Activated CD4-positive, CD25-positive, alpha-beta regulatory T cell (primary cell): ENCODE measurements at places on chromosomes 1 and 21.

DNA sequence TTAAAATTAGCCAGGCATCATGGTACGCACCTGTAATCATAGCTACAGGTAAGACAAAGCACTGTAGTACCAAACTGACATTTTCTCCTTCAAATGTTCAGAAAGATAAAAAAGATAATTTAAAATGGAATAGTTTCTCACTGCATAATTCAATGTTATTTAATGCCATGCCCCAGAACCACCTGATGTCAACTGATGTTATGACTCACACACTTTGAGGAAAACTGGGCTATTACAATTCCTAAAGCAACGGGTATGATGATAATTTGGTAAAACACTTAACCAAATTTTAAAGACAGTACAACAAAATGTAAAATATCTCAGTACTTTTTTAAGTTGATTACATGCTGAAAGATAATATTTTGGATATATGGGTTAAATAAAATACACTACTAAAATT, 22.9 kb upstream of the PLEKHO1 start:
- no peak for DNase-seq

DNA sequence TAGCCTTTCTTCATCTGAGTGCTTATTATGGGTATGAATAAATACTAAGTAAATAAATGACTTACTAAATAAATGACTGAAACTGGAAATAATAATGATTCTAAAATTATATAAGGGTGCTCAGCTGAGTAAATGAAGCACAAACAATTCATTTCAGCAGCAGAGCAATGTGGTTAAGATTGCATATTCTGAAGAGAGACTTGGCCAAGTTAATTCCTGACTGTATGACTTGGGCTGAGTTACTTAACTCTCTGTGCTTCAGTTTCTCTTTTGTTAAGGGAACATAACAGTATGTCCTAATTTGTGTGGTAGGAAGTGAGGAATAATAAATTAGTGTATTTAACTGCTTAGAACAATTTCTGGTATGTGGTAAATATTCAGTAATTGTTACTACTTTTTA, 19.1 kb downstream of the AGL start:
- DNase-seq = no peak

- no peak for DNase-seq
These were observed 240.7 kb downstream of the NRIP1 start for GRCh38 chr21:14824126-14824525.

- DNase-seq = no peak
These were observed 121.4 kb downstream of the PRDM16 start for GRCh38 chr1:3190256-3191041.

- DNase-seq = no peak
These were observed 58.2 kb upstream of the DMRTB1 start for GRCh38 chr1:53400761-53401674.

GRCh38 chr1:58907398-58907797, 123.6 kb upstream of the JUN start:
- DNase-seq = no peak

DNA sequence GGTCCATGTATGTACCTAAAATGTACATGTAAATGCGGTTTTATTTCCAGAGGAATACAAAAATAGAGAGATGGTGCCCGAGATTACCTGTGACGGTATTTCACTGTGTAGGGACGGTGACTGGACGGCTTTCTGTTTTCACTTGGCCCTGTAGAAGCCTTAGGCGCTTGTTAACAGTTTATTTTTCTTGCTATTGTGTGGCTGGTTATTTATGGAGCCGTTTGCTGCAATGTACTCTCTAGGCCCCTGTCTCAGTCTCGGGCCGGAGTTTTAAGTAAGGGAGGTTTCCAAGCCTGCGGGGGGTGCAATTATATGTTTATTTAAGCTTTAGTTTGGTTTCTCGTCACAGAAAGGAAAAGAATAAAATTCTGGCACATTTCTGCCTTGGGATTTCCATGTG, 413 bp downstream of the EFCAB7 start:
- DNase-seq = no peak

DNA sequence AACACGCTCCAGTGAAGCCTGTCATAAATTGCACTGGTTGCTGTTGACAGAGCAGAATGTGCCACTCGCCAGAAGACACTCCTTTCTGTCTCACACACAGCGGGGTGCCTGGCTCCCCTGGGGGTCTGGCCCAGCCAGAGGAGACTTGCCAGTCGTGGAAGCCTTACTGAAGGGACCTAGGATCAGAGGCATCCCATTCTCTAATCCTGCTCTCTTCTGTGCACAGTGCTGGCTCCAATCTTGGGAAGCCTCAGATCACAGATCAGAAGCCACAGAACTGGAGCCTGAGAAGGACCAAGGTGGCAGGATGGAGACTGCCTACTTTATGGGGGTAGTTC, 1.4 kb downstream of the SLC9A1 start:
- DNase-seq = no peak

GRCh38 chr21:36798491-36798890, 99.6 kb downstream of the SIM2 start:
- DNase-seq = no peak

DNA sequence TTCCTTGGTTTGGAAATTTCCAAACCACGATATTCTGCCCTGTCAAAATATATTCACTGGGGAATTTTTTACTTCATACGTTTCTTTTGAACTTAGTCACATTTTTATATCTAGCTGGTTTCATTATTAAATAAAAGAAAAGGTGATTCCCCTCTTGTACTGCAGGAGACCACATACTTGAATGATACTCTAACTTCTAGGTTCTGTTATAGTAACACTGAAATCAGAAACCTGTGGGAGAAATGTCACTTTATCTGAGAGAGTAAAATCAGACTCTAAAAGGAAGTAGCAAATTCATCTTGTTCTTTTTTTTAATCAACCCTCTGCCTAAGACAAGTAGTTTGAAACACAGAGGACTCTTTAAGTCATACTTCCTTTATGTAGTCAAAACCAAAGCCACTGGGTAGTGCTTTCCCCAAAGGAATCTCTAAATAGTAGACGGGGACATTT, 34.4 kb downstream of the MRPL39 start:
- no peak for DNase-seq

- DNase-seq = no peak
These were observed 17.1 kb upstream of the FUCA1 start for GRCh38 chr1:23885222-23885621.

DNA sequence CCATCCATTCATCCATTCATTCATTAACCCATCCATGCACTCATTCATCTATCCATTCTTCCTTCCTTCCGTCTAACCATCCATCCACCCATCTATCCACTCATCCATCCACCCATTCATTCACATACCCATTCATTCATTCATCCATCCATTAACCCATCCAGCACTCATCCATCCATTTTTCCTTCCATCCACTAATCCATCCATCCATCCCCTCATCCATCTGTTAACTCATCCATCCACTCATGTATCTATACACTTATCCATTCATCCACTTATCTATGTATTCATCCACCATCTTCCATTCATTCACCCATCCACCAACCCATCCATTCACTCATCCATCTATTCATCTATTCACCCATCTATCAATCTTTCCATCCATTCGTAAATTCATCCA, 107.8 kb downstream of the PRDM16 start:
- DNase-seq = no peak

DNA sequence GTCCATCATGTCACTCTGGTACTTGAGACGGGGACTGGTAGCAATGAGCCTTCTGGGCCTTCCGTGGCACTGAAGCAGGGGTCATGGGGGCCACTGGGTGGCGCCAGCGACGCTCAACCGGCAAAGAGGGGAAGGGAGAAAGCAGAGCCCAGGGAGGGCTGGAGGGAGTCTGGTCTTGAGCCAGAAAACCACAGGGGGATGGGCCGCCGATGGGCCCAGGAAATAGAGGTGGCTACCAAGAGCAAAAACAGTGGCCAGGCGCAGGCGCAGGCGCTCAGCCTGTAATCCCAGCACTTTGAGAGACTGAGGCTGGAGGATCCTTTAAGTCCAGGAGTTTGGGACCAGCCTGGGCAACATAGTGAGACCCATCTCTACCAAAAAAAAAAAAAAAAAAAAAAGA, 21.8 kb downstream of the EXOC8 start:
- DNase-seq = peak; percentile 3

GRCh38 chr1:86445919-86446318, 21.9 kb downstream of the CLCA2 start:
- no peak for DNase-seq

DNA sequence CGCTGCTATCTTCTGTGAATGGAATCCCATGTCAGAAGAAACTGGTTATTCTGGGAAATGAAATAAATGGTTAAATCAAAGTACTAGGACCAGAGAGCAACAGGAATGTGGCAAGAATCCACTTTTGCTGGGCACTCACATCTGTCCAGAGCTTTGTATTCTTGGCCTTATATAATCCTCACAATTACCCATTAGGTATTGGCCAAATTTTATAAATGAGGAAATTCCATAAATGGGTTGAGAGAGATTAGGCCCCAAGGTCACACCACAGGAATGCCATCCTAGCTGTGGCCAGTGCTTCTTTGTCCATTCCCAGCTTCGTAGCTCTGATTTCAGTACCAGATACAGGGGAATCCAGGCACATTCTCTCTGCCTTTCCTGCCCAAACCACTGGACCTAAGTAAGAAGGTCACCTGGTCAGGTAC, 76.1 kb upstream of the HOOK1 start:
- DNase-seq = no peak

- no peak for DNase-seq
These were observed 37.9 kb upstream of the RHOU start for GRCh38 chr1:228697207-228698016.

GRCh38 chr1:198849093-198849492, 210.3 kb downstream of the PTPRC start:
- DNase-seq = no peak

GRCh38 chr1:84919461-84919970, 26.5 kb upstream of the LPAR3 start:
- DNase-seq = no peak

DNA sequence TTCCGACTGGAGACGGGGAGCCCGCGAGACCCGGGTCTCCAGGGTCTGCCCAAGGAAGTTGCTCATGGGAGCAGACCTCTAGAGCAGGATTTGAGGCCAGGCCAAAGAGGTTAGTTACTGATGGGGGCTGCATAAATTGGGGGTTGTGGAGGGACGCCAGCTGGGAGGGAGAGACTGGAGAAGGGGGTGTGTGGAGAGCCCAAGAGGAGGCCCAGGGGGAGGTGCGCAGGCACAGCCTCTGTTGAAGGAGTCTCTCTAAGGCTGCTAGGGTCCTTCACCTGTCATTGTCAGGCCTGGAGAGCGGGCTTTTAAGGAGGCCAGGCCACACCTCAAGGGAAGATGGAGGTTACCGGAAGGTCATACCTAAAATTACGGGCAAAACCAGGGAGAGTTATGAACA, 363 bp downstream of the PLA2G5 start:
- no peak for DNase-seq

- DNase-seq = no peak
These were observed 396.7 kb downstream of the PTPRU start for GRCh38 chr1:29632806-29633615.

DNA sequence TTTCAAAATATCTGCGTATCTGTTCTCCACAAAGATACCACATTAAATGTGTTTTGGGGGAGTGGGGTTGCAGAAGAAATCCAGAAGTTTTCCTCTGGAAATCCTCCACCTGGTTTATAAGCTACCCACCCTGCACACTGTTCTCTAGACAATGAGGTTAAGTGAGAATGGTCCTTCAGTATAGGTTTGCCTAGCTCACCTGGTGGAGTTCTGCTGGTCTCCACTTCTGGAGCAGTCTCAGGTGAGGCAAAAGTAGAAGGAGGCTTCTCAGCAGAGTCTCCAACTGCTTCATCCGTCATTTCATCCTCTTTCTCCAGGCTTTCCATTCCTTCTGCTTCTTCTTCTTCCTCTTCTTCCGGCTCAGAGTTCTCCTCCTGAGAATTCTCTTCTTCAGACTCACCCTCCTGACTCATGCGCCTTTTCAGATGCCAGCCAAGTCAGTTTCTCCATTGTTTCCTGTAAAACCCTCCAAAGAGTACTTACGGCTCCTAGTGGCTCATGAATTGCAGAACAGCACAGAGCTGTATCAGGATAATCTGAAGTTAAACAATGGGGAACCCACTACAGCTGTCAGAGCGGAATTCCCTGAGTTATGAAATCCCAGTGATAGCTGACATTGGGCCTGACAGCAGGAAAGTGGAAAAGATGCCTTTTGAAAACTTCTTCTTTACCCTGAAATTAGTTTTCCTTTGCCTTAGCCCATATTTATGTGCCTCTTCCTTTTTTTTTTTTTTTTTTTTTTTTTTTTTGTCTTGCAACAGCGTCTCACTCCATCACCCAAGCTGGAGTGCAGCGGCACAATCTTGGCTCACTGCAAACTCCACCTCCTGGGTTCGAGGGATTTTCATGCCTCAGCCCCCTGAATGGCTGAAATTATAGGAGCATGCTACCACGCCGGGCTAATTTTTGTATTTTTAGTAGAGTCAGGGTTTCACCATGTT, 38.5 kb downstream of the MSTO1 start:
- DNase-seq = no peak

DNA sequence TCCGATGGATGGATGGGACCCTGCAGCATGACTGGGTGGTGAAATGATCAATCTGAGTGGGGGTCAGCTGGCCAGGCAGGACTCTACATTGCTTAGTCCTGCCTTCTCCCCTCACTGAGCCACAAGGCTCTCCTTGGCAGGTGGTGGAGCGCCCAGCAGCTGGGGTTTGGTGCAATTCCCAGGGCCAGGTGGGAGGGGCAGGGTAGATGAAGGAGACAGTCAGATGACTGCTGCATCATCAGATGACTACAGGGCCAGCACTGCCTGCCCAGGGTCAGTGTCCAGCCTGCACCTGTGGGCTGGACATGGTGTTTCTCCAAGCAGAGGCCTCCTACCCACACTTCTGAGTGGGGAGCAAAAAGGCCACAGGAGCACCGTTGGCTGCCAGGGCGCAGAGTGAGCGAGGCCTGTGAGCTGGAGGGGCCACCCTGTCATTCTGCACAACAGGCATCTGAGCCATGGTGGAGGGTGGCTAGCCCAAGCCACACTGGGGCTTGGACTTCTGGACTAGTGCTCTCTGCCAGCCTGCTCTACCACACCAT, 103.9 kb upstream of the EDN2 start:
- no peak for DNase-seq

GRCh38 chr1:172496678-172497077, 36.3 kb upstream of the SUCO start:
- no peak for DNase-seq

- DNase-seq = no peak
These were observed 298.0 kb downstream of the OLFM3 start for GRCh38 chr1:101698681-101699080.
